ENCODE measurements at places on chromosomes 11 and 22.
A peak's percentile ranks its signal among the peaks of the same experiment; 100 is the strongest.

GRCh38 chr11:101327908-101328307 lies 198.3 kb upstream of the PGR start:
- DNase-seq = no peak

- DNase-seq = no peak
These were observed 454.1 kb upstream of the CADM1 start for GRCh38 chr11:115958089-115959000.

DNA sequence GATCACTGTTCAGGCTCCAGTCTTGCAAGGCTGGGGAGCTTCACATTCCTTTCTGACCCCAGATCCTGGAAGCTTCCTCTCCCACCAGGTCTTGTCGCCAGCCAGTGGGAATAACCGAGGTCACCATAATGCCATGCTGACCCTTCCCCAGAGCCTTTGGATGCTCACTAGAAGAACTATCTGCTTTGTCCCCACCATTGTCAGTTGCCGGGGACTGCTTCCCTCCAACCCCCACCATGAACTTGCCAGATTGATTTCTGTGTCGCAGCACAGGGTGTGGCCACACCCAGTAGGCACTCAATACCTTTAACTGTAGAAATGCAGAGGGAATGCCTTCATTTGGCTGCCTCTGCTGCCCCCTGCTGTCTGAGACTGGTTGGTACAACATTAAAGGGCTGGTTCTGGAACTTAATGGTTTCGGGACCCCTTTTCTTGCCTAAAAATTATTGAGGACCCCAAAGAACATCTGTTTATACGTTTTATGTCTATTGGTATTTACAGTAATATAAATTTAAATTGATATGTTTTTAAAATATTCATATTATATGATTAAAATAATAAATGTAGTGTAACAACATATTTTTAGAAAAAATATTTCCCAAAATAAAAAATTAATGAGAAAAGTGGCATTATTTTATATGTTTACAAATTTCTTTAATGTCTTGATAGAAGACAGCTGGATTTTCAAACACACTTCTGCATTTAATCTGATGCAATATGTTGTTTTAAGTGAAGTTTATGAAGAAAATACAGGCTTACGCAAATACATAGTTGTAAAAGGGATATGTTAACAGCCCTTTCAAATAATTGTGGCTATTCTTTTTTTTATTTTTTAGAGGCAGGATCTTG lies 6.7 kb upstream of the GDPD5 start:
- DNase-seq = peak; percentile 88

- no peak for DNase-seq
These were observed 33.1 kb downstream of the GNAZ start for GRCh38 chr22:23103199-23103954.

GRCh38 chr22:45686836-45687235 lies 15.2 kb downstream of the ATXN10 start:
- no peak for DNase-seq

GRCh38 chr11:66183494-66184048 lies 84.9 kb upstream of the RAB1B start:
- DNase-seq = peak; percentile 68

GRCh38 chr11:121889931-121890330 lies 226.1 kb downstream of the BLID start:
- DNase-seq = no peak

- DNase-seq = no peak
These were observed 28.7 kb downstream of the SNU13 start for GRCh38 chr22:41659941-41660340.

DNA sequence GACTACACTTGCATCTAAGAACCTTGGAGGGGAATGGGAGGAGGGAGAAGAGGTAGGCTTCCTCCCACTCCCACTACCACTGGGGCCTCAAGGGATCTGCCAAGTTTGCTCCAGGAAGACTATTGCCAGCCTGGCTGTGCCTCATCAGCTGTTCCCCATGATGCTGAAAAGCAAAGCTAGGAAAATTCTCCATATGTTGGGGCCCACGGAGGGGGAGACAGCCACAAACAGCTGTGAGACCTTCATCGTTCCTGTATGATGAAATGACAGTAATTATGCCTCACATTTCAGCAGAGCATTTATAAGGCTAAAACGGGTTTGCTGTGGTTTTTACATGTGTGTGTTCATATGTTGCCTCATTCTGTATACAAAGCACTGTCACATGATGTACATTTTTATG lies 6.7 kb downstream of the DSCAML1 start:
- no peak for DNase-seq

- DNase-seq = no peak
These were observed 197.0 kb downstream of the PGR start for GRCh38 chr11:100932474-100933100.

DNA sequence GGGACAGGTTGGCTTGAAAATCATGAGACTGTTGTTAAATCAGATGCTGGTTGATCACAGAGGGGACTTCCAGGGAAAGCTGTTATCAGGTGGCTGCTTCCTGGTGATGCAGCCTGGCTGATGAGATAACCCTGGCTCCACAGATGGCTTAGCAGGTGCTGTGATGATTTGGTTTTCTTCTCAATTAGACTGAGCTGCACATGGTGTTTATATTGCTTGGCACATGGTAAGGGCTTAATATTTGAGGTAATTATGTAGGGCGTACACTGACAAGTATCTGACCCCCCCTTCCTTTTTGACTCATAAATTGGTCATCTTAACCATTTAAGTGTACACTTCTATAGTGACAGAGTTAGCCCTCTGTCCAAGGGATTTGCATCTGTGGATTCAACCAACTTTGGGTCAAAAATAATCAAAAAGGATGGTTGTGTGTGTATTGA lies 7.0 kb downstream of the RPS3 start:
- no peak for DNase-seq

GRCh38 chr11:47587039-47587716 lies 700 bp downstream of the FAM180B start:
- DNase-seq = no peak

- no peak for DNase-seq
These were observed 24.2 kb upstream of the MUC5B start for GRCh38 chr11:1198561-1199240.

DNA sequence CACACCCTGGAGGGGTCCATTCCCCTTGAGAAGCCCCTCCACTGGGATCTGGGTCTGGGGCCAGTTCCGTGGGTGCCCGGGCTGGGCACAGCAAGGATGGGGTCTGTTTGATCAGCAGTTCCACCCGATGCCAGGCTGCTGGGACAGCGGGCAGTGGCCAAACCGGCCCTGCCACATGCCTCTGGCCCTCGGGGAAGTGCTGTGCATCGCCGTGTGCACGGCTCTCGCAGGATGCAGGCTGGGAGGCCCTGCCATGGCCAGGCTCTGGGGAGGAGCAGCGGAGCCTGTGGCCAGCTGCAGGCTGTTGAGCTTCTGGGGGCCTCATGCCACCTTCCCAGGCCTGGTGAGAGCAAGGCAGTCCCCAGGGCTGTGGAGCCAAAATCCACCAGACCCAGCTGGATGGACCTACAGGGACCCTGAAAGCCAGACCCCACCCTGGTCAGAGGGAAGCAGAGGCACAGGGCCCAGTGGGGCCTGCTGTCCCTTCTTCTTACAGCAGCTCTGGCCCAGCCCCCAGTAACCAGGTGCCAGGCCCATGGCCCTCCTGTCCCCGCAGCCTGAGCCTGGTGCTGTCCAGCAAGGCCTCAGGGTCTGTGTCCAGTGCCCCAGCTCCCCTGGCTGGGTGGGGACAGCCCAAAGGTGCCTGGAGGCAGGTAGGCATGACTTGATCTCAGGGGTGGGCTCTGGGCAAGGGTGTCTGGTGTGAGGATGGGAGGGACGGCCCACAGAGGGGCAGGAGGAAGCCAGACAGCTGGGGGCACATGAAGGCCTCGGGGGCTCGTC lies 57.3 kb downstream of the WNT7B start:
- DNase-seq = no peak

- DNase-seq = no peak
These were observed 20.2 kb upstream of the PATL1 start for GRCh38 chr11:59689015-59689414.

DNA sequence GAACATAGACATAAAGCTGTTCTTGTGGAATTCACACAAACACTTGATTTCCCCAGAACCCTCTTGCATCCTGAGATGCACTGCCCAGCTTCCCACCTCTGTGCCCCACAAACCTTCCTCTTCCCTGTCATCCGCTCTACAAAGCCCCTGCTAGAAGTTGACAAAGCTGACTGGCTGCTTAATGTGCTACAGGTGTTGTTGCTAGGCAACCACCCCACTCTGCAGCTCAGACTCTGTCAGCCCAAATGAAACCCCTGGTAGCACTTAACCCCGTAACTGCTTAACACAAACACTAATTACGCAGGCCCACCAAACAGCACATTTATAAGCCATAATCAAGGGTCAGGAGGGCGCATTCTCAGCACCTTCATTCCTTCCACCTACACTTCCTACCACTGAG lies 172.0 kb upstream of the CADM1 start:
- DNase-seq = no peak

DNA sequence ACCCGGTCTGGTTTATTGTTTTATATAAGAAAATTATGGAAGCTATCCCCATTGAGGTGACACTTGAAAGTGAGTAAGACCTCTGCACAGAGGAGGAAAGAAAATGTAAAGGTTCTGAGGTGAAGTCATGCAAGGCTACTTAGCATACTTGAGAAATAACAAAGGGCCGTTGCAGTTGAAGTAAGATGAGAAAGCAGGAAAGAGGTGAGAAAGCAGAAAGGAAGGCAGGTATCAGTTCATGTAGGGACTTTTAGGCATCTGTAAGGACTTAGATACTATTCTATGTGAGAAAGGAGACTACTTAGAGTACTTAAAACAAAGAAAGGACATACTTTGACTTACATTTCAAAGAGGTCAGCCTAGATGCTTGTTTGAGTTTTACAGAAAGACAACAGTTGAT lies 84.7 kb downstream of the CASP12 start:
- no peak for DNase-seq

Measured in CD4-positive, alpha-beta T cell treated with Interleukin-2 at 100 ng/mL for 4 hours (primary cell).